ENCODE measurements at places on chromosomes 6 and 20.

- peaks cover 51% of the 10 kb centered on the region for H3K4me1 ChIP-seq
- H3K27ac ChIP-seq: peak overlapping the region; percentile 72
- H3K4me3 ChIP-seq: no peak overlapping the region
- no peak for DNase-seq
Observed at GRCh38 chr6:156928972-156929371, 151.8 kb downstream of the ARID1B start.

- peaks cover 53% of the 10 kb centered on the region for H3K36me3 ChIP-seq
- DNase-seq: no peak
- H3K4me1 ChIP-seq: peaks cover 49% of the 10 kb centered on the region
- H3K27ac ChIP-seq: peak overlapping the region; percentile 47
- no peak overlapping the region for H3K4me3 ChIP-seq
- H3K27me3 ChIP-seq: no peaks in the 10 kb centered on the region
Observed at GRCh38 chr6:118685823-118686449, 34.5 kb upstream of the CEP85L start.

DNA sequence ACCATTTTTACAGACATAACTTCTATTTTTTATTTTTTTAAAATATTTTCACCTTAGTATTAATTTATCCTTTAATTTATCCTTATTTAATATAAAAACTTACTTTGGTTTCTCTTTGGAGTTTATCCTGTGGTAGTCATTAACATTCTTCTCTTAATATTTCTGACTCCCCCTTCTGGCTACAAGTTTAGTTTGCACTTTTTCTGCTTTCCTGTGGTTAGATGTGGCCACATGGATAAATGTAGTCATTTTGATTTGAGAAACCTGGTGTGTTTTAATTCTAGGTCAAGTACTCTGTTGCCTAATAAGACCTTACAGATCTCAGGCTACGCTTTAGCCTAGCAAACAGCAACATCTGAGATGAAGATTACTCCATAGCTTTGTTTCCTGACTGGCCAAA, 1187.5 kb downstream of the HACE1 start:
- H3K27ac ChIP-seq: no peak overlapping the region
- no peak overlapping the region for H3K4me3 ChIP-seq
- no peaks in the 10 kb centered on the region for H3K36me3 ChIP-seq
- H3K4me1 ChIP-seq: no peaks in the 10 kb centered on the region

DNA sequence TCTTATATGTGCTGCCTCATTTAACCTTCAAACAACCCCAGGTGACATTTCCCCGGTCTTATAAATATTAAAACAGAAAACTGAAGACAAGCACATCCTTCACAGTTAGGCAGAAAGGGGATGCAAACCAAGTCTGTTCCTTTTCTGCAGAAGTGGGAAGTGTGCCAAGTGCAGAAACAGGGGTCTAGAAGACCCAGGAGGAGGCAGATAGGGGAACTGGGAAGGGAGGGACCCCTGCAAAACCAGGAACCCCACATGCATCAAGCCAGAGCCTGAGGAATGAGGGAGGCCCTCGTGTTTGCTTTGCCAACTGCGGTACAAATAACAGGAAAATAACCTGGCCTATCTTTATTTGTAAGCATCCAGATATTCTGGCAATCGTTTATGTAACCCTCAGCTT, 17.0 kb upstream of the CST3 start:
- no peak overlapping the region for H3K4me3 ChIP-seq
- no peaks in the 10 kb centered on the region for H3K4me1 ChIP-seq
- H3K36me3 ChIP-seq: no peaks in the 10 kb centered on the region
- H3K27ac ChIP-seq: no peak overlapping the region
- DNase-seq: no peak

- H3K27me3 ChIP-seq: no peaks in the 10 kb centered on the region
- H3K4me3 ChIP-seq: no peak overlapping the region
- peaks cover 12% of the 10 kb centered on the region for H3K4me1 ChIP-seq
- no peak for DNase-seq
- H3K36me3 ChIP-seq: no peaks in the 10 kb centered on the region
Observed at GRCh38 chr6:85483846-85484245, 34.0 kb downstream of the NT5E start.

GRCh38 chr6:49409951-49410542, 53.0 kb downstream of the MMUT start:
- no peaks in the 10 kb centered on the region for H3K4me1 ChIP-seq
- H3K27me3 ChIP-seq: no peaks in the 10 kb centered on the region
- peak; percentile 29 for DNase-seq

- no peaks in the 10 kb centered on the region for H3K4me1 ChIP-seq
- H3K27ac ChIP-seq: no peak overlapping the region
- no peak overlapping the region for H3K4me3 ChIP-seq
- DNase-seq: no peak
- H3K36me3 ChIP-seq: no peaks in the 10 kb centered on the region
- peaks cover 2% of the 10 kb centered on the region for H3K27me3 ChIP-seq
Observed at GRCh38 chr6:4274382-4275082, 139.2 kb upstream of the ECI2 start.

DNA sequence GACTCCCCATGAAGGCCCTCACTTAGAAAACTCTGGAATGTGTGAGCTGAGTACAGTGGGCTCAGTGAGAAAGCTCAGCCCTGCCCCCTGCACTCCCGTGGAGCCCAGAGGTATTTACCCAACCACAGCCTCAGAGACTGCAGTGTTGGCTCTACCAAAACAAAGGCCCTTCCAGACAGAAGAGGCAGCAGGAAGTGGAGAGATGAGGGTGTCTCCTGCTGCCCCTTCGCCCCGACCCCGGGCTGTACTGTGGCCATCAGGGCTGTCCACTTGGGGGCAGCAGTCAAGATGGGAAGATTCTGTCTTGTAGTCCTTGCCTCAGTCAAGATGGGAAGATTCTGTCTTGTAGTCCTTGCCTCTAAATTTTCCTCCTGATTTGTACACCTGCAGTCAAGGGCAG, 341.3 kb downstream of the TAF4 start:
- peaks cover 8% of the 10 kb centered on the region for H3K4me1 ChIP-seq
- DNase-seq: no peak
- H3K36me3 ChIP-seq: peaks cover 2% of the 10 kb centered on the region
- H3K4me3 ChIP-seq: no peak overlapping the region
- H3K27me3 ChIP-seq: no peaks in the 10 kb centered on the region
- no peak overlapping the region for H3K27ac ChIP-seq

DNA sequence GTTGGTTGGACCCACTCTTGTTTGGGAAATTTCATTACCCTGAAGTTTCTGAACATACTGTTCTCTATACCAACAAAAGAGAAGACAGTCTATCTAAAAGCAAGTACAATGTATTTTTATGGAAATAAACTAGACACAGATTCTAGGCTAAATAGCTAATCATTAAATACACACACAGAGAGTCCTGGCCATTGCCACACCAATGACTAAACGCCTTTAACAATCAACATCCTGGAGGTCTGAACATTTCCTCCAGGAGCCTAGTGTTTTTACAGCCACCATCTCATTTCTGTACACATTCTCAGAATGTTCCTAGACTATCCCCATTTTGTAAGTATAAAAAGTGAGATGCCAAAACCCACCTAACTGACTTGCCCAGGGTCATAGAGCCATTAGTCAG, 141.6 kb upstream of the RREB1 start:
- no peak for DNase-seq
- no peak overlapping the region for H3K4me3 ChIP-seq
- peaks cover 17% of the 10 kb centered on the region for H3K27me3 ChIP-seq
- no peaks in the 10 kb centered on the region for H3K4me1 ChIP-seq

GRCh38 chr6:2632976-2633584, 117.6 kb downstream of the MYLK4 start:
- H3K4me3 ChIP-seq: no peak overlapping the region
- no peaks in the 10 kb centered on the region for H3K36me3 ChIP-seq
- H3K27me3 ChIP-seq: peaks cover 20% of the 10 kb centered on the region
- peaks cover 3% of the 10 kb centered on the region for H3K4me1 ChIP-seq
- no peak for DNase-seq
- no peak overlapping the region for H3K27ac ChIP-seq

DNA sequence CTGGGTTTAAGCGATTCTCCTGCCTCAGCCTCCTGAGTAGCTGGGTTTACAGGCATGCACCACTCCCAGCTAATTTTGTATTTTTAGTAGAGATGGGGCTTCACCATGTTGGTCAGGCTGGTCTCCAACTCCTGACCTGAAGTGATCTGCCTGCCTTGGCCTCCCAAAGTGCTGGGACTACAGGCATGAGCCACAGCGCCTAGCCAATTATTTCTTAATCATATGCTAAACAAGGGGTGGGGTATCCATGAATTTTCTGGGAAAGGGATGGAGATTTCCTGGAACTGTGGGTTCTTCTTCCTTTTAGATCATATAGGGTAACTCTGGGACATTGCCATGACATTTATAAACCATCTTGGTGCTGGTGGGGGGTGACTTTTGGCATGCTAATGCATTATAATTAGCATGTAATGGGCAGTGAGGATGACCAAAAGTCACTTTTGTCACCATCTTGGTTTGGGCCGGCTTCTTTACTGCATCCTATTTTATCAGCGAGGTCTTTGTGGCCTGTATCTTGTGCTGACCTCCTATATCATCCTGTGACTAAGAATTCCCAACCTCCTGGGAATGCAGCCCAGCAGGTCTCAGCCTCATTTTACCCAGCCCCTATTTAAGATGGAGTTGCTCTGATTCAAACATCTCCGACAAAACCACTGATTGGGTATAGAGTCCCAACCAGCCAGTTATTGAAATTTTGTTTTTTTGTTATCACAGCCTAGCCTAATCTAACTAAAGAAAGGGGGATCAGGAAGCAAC, 29.9 kb upstream of the DDR1 start:
- H3K36me3 ChIP-seq: no peaks in the 10 kb centered on the region
- H3K4me1 ChIP-seq: no peaks in the 10 kb centered on the region
- H3K27ac ChIP-seq: no peak overlapping the region
- DNase-seq: no peak
- H3K27me3 ChIP-seq: peaks cover 10% of the 10 kb centered on the region

DNA sequence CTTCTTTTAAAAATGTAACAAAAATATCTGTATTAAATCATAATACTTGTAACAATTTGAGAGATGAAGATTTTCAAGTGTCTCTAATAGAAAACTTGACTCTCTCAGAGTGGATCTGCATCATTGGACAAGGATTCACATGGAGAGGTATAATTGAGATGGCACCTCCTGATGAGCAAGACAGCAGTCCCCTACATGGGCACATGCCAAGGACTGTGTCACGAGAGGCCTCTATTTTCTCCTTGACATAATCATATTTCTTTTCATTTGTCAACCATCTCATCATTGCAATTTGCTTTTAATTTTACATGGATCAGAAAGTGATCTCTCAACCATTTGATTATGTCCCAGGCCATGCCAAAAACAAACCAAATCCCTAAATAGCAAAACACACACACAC, 206.8 kb upstream of the THEMIS start:
- no peak overlapping the region for H3K27ac ChIP-seq
- H3K27me3 ChIP-seq: no peaks in the 10 kb centered on the region
- H3K36me3 ChIP-seq: no peaks in the 10 kb centered on the region
- peaks cover 5% of the 10 kb centered on the region for H3K4me1 ChIP-seq

GRCh38 chr6:113597231-113597583, 259.9 kb upstream of the MARCKS start:
- no peaks in the 10 kb centered on the region for H3K4me1 ChIP-seq
- no peak overlapping the region for H3K27ac ChIP-seq
- no peak for DNase-seq
- H3K4me3 ChIP-seq: no peak overlapping the region
- no peaks in the 10 kb centered on the region for H3K27me3 ChIP-seq

GRCh38 chr20:64045346-64046011, 4.0 kb downstream of the SOX18 start:
- H3K4me3 ChIP-seq: no peak overlapping the region
- peaks cover 22% of the 10 kb centered on the region for H3K27me3 ChIP-seq

DNA sequence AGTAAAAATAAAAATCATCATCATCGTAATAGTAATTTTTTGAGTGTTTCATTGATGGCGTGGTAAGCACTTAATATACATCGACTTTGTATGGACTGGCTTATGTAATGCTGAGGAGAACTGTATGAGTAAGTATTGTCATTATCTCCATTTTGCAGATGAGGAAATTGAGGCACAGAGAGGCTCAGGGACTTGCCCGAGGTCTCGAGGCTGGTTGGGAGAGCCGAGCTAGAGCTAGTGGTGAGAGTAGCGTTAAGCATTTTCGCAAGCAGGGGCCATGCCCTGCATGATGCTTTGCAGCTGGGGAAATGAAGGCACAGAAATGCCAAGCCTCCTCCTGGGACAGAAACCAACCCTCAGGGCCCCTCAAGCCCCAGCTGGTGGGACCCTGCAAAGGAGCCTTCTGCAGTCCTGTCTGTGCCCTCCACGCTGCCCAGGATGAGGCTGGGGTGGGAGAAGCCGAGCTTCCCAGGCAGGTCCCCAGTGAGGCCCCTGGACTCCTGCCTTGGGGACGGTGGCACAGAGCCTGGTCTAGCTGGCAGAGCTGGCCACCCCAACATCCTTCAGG, 31.1 kb upstream of the STX16 start:
- no peak overlapping the region for H3K4me3 ChIP-seq
- H3K27me3 ChIP-seq: peaks cover 1% of the 10 kb centered on the region
- H3K4me1 ChIP-seq: no peaks in the 10 kb centered on the region

- H3K27me3 ChIP-seq: peaks cover 7% of the 10 kb centered on the region
- DNase-seq: no peak
Observed at GRCh38 chr6:169885831-169886230, 134.4 kb downstream of the ERMARD start.

DNA sequence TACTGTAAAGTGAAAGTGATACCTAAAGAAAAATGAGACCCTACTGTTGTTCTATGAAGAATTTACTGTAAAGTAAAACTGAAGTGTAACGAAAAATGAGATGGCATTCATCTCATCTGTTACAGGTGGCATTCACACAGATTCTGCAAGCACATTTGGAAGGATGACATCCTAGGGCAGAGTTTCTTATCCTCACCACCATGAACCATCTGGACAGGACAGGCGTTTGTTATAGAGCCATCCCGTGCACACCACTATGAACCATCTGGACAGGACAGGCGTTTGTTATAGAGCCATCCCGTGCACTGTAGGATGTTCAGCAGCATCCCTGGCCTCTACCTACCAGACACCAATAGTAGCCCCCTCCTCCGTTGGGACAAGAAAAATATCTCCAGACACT, 294.8 kb downstream of the GMDS start:
- H3K36me3 ChIP-seq: no peaks in the 10 kb centered on the region
- no peak for DNase-seq
- no peak overlapping the region for H3K27ac ChIP-seq
- H3K4me1 ChIP-seq: no peaks in the 10 kb centered on the region
- no peak overlapping the region for H3K4me3 ChIP-seq

DNA sequence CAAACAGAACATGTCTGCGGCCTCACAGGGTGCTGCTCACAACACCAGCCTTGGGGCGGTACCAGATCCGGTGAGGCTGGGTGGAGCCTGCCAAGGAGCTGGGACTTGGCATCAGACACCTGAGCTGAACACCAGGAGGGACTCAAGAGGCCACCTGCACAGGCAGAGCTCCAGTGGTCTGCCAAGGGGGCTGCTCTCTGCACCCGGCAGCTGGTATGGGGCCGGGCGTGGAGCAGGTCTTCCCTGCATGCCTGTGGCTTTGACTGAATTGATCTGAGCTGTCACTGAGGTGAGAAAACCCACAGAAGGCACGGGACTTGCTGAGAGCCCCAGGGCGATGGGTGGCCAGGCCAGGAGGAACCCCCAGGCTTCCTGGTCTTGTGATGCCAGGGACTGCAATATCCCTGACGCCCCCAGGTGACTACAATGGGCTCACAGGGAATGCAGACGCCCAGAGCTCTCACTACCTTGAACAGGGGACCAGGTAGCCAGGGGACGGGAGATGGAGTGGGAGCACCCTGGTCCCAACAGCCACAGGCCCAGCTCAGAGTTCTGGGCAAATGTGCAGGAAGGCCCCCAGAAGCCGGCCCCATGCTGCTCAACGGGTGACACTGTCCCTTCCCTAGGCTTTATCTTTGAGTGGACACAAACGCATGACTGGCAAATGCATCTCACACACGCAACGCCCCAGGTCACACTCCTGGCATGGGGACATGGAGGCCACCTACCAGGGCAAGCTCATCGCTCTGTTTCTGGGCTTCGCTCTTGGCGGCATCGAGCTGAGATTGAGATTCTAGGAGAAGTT, 48.2 kb downstream of the DSTN start:
- H3K27me3 ChIP-seq: no peaks in the 10 kb centered on the region
- DNase-seq: no peak
- H3K4me3 ChIP-seq: no peak overlapping the region
- peaks cover 30% of the 10 kb centered on the region for H3K36me3 ChIP-seq
- H3K4me1 ChIP-seq: no peaks in the 10 kb centered on the region
